ENCODE measurements at places on chromosomes 12 and 14. TPM values are rescaled to one million over a fixed set of nuclear protein-coding genes. Genes with fewer than 3 reads are reported as not detected.

GRCh38 chr12:101209319-101210302, at the start of gene SLC5A8:
Gene SLC5A8 (minus strand): TSS chr12:101210238. CDS start chr12:101209848, 390 bp downstream.
- no peak for DNase-seq
- H3K27me3 ChIP-seq = peaks cover 59% of the 10 kb centered on the region
- H3K36me3 ChIP-seq = no peaks in the 10 kb centered on the region
- H3K4me1 ChIP-seq = peaks cover 4% of the 10 kb centered on the region

- peaks cover 11% of the 10 kb centered on the region for H3K4me1 ChIP-seq
- DNase-seq = no peak
- no peaks in the 10 kb centered on the region for H3K27me3 ChIP-seq
- H3K4me3 ChIP-seq = no peak overlapping the region
- H3K36me3 ChIP-seq = no peaks in the 10 kb centered on the region
- no peak overlapping the region for H3K27ac ChIP-seq
Observed at GRCh38 chr12:12088761-12089160, 18.0 kb downstream of the BCL2L14 start.

DNA sequence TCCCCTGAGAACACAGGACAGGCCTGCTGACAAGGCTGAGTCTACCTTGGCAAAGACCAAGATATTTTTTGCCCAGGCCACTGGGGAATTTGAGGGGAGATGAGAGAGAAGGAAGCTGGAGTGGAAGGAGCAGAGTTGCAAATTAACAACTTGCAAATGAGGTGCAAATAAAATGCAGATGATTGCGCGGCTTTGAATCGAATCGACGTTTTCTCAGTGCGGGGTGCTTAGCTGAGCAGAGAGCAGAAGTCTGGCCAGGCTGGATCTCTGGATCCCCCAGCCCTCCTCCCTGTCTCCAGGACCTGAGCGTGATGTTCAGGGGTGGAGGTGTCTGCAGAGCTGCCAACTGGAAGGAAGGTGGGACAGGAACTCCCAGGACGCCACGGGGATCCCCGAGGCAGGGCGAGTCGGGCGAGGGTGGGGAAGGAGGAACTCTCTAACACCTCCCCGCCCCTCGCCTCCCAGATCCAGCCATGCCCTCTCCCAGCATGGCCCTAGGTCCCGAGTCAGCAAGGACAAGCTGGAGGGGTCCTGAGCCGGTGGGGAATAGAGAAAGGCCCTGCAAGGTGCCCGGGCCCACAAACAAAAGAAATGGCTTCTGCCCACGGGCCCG, 527 bp upstream of the CARMIL3 start:
- peak overlapping the region; percentile 69 for H3K4me3 ChIP-seq
- H3K4me1 ChIP-seq = peaks cover 16% of the 10 kb centered on the region
- peak overlapping the region; percentile 13 for H3K27ac ChIP-seq
- H3K27me3 ChIP-seq = peaks cover 70% of the 10 kb centered on the region

- no peaks in the 10 kb centered on the region for H3K36me3 ChIP-seq
- H3K4me3 ChIP-seq = no peak overlapping the region
Observed at GRCh38 chr12:11980115-11980514, 90.6 kb upstream of the BCL2L14 start.

HCAR1 gene
- total RNA-seq = 1.2 TPM

KCNH3 gene
- total RNA-seq = 2.5 TPM

DNA sequence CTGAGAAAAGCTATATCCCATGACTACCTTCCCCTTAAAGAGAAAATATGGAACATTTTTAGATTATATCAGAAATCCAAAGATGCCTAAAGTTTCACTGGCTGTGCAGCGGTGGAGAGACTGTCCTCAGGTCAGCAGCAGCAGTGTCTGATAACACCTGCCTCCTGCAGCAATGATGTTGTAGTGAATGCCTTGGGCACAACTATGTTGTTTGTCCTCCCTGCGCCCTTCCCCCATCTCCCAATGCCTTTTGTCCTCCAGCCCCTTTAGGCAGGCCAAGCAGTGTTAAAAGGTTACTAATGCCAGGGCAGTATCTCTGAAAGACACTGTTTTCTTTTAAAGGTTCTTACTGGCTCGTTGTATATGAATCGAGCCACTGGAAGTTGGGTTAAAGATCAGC, 13.2 kb downstream of the RTRAF start:
- H3K27ac ChIP-seq = no peak overlapping the region
- no peaks in the 10 kb centered on the region for H3K27me3 ChIP-seq
- H3K4me1 ChIP-seq = no peaks in the 10 kb centered on the region
- DNase-seq = no peak
- H3K4me3 ChIP-seq = no peak overlapping the region

DNA sequence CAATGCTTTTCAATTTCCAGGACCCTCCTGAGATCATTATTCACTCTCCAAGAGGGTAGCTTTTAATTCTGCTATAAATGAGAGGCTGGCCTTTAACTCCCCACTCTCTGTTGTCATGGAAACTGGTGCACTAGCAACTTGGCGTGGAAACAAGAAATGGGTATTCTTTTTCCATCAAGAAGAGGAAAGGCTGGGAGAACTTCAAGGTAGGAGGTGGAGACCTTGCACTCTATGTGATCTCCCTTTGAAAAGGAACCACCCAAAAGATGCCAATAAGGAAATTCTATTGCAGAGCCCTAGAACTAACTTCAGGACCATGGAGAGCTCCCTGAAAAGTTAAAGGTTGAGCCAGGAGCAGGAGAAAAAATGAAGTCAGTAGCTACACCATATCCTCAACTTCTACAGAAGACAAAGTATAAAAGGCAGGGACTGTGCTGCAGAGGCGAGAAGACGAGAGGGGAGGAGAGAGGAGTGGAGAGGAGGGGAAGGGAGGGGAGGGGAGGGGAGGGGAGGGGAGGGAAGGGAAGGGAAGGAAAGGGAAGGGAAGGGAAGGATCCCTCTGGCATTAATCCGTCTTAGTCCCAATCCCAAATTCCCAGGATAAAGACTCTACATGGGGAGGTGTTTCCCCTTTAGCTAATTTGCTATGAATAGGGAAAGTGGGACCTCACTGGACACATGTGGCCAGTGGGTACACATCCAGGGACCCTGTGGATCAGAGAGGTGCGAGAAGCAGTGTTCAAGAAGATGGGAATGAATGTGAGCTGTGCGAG, 46.7 kb upstream of the FICD start:
- no peak overlapping the region for H3K27ac ChIP-seq
- H3K36me3 ChIP-seq = no peaks in the 10 kb centered on the region
- no peaks in the 10 kb centered on the region for H3K4me1 ChIP-seq
- no peak for DNase-seq

- no peak overlapping the region for H3K27ac ChIP-seq
- H3K4me3 ChIP-seq = no peak overlapping the region
- no peaks in the 10 kb centered on the region for H3K36me3 ChIP-seq
- H3K27me3 ChIP-seq = peaks cover 13% of the 10 kb centered on the region
- no peak for DNase-seq
Observed at GRCh38 chr14:90201344-90201743, 55.0 kb upstream of the PSMC1 start.

NT5DC3 gene
- 9.1 TPM for total RNA-seq

SLC17A8 gene
- total RNA-seq = 0.66 TPM

DNA sequence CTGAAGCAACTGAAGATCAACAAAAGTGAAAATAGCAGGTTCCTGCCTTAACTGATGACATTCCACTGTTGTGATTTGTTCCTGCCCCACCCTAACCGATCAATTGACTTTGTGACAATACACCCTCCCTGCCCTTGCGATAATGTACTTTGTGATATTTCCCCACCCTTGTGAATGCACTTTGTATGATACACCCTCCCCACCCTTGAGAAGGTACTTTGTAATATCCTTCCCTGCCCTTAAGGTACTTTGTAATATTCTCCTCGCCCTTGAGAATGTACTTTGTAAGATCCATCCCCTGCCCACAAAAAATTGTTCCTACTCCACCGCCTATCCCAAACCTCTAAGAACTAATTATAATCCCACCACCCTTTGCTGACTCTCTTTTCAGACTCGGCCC, 41.4 kb downstream of the BCAT1 start:
- H3K36me3 ChIP-seq = peaks cover 6% of the 10 kb centered on the region
- peaks cover 15% of the 10 kb centered on the region for H3K27me3 ChIP-seq

DNA sequence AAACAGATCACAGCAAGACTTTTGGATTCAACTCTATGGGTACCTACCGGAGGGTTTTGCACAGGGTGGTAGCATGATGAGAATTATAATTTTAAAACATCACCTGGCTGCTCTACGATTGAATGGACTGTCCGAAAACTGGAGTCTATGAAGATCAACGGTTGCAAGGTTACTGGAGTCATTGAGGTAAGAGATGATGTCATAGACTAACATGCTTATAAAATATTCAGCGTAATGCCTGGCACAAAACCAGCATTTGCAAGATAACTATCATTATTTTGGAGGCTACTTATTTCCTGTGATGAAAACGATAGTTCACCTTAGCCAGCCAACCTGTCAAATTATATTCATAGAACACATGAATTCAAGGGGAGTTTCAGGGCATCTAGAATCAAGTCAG, 580.6 kb upstream of the TBX3 start:
- H3K27me3 ChIP-seq = no peaks in the 10 kb centered on the region
- DNase-seq = no peak
- no peak overlapping the region for H3K27ac ChIP-seq
- H3K36me3 ChIP-seq = no peaks in the 10 kb centered on the region
- H3K4me3 ChIP-seq = no peak overlapping the region

FSCB gene
- not detected for total RNA-seq

KRT72 gene
- total RNA-seq = not detected

- H3K27ac ChIP-seq = no peak overlapping the region
- H3K36me3 ChIP-seq = peaks cover 41% of the 10 kb centered on the region
- DNase-seq = no peak
- peaks cover 1% of the 10 kb centered on the region for H3K27me3 ChIP-seq
- no peak overlapping the region for H3K4me3 ChIP-seq
Observed at GRCh38 chr14:21350539-21350938, 33.3 kb downstream of the SUPT16H start.

NTS gene
- not detected for total RNA-seq

DNA sequence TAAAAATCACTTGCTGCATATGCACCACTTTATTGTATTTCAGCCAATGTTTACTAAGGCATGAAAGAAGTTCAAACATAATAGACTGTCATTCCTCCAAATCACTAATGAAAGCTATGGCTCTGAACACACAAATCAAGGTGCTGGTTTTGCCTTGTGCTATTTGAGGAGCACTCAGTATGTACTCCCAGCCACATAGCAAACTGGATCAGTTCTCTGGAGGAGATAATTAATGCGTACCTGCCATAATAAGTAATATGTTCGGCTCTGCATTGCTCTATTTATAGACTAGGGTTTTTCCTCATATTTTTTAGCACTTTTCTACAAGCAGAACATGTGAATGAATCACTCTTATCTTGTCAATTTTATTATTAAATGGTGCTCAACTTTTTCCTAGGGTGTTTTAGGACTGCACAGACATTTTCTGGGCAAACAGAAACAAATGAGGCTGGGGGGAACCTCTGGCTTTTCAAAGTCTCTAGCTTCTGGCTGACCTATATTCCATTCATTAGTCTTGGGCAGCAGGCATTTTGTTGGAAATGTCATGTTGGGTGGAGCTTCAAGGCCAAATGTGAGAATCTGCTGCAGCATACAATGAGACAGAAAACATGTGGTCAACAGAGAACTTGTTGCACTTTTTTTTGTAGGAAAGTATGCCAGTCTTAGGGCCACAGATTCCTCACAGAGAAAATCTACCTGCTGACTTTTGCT, 88.4 kb downstream of the GRIP1 start:
- peaks cover 5% of the 10 kb centered on the region for H3K4me1 ChIP-seq
- no peaks in the 10 kb centered on the region for H3K27me3 ChIP-seq
- H3K36me3 ChIP-seq = peaks cover 3% of the 10 kb centered on the region
- no peak overlapping the region for H3K27ac ChIP-seq
- no peak for DNase-seq

SMIM41 gene
- total RNA-seq = not detected

GRCh38 chr14:104718147-104718546, 5.9 kb upstream of the ADSS1 start:
- H3K4me3 ChIP-seq = no peak overlapping the region
- H3K4me1 ChIP-seq = no peaks in the 10 kb centered on the region
- H3K27me3 ChIP-seq = no peaks in the 10 kb centered on the region
- H3K36me3 ChIP-seq = peaks cover 21% of the 10 kb centered on the region

- H3K27me3 ChIP-seq = peaks cover 36% of the 10 kb centered on the region
- no peak overlapping the region for H3K27ac ChIP-seq
- no peak for DNase-seq
- no peaks in the 10 kb centered on the region for H3K4me1 ChIP-seq
- no peaks in the 10 kb centered on the region for H3K36me3 ChIP-seq
Observed at GRCh38 chr14:56322531-56322930, 204.3 kb downstream of the PELI2 start.

GRCh38 chr14:35161231-35161630, 38.9 kb downstream of the PRORP start:
- no peak overlapping the region for H3K27ac ChIP-seq
- no peak overlapping the region for H3K4me3 ChIP-seq
- peaks cover 18% of the 10 kb centered on the region for H3K4me1 ChIP-seq

GRCh38 chr12:116975779-116976393, 65.1 kb downstream of the FBXW8 start:
- H3K27me3 ChIP-seq = no peaks in the 10 kb centered on the region
- DNase-seq = no peak
- H3K27ac ChIP-seq = no peak overlapping the region
- peaks cover 22% of the 10 kb centered on the region for H3K36me3 ChIP-seq
- no peak overlapping the region for H3K4me3 ChIP-seq

- no peaks in the 10 kb centered on the region for H3K27me3 ChIP-seq
- no peak for DNase-seq
- H3K27ac ChIP-seq = no peak overlapping the region
- H3K4me1 ChIP-seq = peaks cover 7% of the 10 kb centered on the region
- H3K4me3 ChIP-seq = no peak overlapping the region
- peaks cover 30% of the 10 kb centered on the region for H3K36me3 ChIP-seq
Observed at GRCh38 chr12:27303139-27304111, 29.2 kb upstream of the BMAL2 start.

PLEKHH1 gene
- 21.4 TPM for total RNA-seq

- no peak overlapping the region for H3K27ac ChIP-seq
- no peak for DNase-seq
- no peaks in the 10 kb centered on the region for H3K36me3 ChIP-seq
- peaks cover 12% of the 10 kb centered on the region for H3K4me1 ChIP-seq
Observed at GRCh38 chr12:15605881-15606590, 183.2 kb downstream of the EPS8 start.

DNA sequence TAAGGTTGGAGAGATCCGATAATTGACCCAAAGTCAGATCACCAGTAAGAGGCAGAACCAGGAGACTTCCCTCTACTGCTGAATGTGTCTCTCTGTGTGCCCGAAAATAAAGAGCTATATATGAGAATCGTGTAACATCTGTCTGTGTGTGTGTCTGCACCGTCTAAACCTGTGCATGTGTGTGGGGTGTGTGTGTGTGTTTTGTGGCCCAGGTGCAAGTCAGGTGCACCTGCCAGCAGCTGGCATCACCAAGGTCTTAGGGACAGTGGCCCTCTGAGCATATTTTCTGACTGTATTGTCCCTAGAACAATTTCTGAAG, 24.7 kb upstream of the KRT78 start:
- peaks cover 48% of the 10 kb centered on the region for H3K4me1 ChIP-seq
- no peaks in the 10 kb centered on the region for H3K36me3 ChIP-seq
- peak overlapping the region; percentile 61 for H3K4me3 ChIP-seq
- H3K27me3 ChIP-seq = peaks cover 4% of the 10 kb centered on the region

GRCh38 chr12:128662101-128662500, 161.7 kb downstream of the SLC15A4 start:
- no peaks in the 10 kb centered on the region for H3K36me3 ChIP-seq
- H3K27ac ChIP-seq = peak overlapping the region; percentile 48
- no peak overlapping the region for H3K4me3 ChIP-seq
- no peaks in the 10 kb centered on the region for H3K27me3 ChIP-seq
- H3K4me1 ChIP-seq = peaks cover 27% of the 10 kb centered on the region

GRCh38 chr12:50302686-50303085, 19.4 kb upstream of the LIMA1 start:
- no peak for DNase-seq
- peaks cover 2% of the 10 kb centered on the region for H3K4me1 ChIP-seq
- H3K4me3 ChIP-seq = no peak overlapping the region
- no peaks in the 10 kb centered on the region for H3K27me3 ChIP-seq
- no peaks in the 10 kb centered on the region for H3K36me3 ChIP-seq

KLRK1 gene
- total RNA-seq = not detected

Data from mesothelial cell of epicardium (in vitro differentiated cells).